Gastrocnemius medialis (tissue), 4 donors: ENCODE measurements at places on chromosomes 3 and 15.
A peak's percentile ranks its signal among the peaks of the same experiment; 100 is the strongest.

DNA sequence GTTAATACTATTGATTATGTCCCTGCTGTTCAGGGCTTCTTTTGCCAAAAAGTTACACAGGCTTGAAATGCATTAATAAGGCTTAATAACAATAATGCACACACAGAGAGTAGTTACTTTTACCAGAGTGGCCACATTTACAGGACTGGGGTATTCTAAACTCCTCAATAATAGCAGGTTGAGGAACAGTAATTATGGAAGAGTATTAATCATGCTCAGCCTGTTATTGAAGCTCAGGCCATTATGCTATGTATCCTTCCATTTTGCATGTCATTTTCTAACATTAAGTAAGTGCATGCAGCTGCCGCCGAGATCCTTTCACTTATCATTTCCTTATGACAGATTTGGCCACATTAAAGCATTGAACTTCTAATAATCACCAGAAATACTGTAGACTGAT lies 5.7 kb downstream of the ARRDC4 start:
- DNase-seq = no peak

DNA sequence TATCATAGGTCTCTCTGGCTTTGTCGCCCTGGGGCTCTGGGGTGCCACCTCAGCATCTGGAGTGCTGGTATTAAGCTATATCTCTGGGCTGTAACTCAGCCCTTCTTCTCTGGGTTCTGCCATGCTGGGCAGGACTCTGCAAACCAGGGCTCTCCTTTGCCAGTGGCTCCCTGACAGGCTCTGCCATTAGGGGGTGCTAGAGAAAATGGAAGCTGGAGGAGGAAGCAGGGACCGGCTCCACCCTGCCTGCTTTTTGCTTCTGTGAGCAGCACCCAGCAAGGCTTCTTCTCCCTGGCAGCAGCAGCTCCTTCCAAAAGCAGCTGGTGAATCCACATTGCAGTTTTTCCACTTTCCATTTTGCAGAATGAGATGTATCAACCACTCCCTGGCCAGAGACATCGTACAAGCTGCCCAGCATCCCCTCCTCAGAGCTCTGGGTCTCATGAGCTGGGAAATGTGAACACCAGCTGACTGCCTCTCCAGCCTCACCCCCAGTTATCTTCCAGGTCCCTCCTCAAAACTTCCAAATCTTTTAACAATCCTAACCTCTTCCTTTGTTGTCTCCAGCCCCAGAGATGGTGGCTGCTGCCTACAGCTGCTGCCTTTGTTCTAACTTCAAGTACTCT lies 165.0 kb downstream of the ABHD5 start:
- no peak for DNase-seq

GRCh38 chr3:10600726-10601125 lies 95.3 kb upstream of the ATP2B2 start:
- DNase-seq = no peak

- DNase-seq = no peak
Observed at GRCh38 chr3:64410226-64410625, 185.0 kb upstream of the PRICKLE2 start.

DNA sequence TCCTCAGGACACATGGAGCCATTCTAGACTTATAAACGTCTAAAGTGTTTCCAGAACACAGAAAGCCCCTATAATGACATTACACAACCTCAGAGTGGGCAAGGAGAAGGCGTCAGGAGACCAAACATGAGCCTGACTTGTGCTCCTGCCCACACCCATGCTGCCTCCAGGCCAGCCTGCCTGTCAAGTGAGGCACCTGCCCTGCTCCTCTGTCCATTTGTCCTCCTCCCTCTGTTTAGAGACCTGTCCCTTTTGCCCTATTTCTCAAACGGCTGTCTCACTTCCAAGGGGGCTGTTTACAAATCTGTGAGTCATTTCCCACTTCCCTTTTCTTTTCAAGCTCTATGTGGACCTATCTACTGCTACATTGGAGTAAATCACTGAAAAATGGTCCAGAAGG lies 21.0 kb downstream of the ZDHHC3 start:
- DNase-seq = peak; percentile 34

DNA sequence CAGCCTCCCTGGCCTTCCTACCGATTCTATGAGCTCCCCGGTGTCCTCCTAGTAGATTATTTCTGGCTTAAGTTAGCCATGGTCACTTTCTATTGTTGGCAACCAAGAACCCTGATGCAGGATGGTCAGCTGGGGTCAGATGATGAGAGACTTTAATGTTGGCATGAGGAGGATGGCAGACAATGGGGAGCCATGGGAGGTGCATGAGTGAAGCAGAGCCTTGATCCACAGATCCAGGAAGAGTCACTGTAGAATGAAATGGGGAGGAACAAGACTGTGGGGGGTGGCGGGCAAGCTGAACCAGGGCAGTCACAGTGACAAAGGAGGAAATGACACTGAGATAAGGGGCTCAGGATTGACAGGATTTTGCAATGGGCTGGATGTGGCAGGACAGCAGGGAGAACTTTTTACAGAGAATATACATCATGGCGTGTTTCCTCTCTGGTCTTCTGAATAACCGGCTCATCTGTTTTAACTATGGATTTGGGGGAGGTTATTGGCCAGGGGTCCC lies 60.9 kb downstream of the RPLP1 start:
- DNase-seq = no peak

GRCh38 chr15:67321352-67321751 lies 66.8 kb downstream of the IQCH start:
- DNase-seq = no peak

DNA sequence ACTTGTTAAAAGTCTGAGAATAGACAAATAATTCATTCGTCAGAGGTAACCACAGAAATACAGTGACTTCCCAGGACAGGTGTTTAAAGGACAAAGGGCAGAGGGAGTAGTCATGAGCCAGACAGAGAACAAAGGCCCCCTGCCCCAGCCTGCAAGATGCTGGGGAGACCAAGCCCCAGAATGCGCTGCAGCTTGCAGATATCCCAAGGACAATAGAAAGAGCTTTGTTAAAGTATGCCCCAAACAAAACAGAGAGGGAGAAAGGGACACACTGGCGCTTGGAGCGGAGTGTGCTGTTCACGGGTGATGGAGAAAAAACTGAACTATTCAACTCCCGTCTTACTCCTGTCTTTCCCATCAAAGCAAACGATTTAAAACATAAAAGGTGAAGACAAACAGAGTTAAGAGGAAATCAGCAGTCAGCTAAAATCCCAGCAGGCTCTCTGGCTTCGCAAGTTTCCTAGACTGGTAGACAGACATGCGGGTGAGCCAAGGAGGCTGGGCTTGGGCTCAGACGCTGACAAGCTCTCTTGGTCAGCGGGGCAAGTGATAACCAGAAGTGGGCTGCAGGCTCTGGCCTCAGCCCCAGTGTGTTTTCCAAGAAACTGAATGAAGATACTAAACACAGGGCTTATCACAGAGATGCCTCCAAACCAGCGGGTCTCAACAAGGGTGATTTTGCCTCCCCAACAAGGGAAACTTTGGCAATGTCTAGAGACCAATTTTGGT lies 130.1 kb downstream of the UACA start:
- no peak for DNase-seq

- no peak for DNase-seq
Observed at GRCh38 chr3:67286586-67286985, 288.5 kb downstream of the KBTBD8 start.

DNA sequence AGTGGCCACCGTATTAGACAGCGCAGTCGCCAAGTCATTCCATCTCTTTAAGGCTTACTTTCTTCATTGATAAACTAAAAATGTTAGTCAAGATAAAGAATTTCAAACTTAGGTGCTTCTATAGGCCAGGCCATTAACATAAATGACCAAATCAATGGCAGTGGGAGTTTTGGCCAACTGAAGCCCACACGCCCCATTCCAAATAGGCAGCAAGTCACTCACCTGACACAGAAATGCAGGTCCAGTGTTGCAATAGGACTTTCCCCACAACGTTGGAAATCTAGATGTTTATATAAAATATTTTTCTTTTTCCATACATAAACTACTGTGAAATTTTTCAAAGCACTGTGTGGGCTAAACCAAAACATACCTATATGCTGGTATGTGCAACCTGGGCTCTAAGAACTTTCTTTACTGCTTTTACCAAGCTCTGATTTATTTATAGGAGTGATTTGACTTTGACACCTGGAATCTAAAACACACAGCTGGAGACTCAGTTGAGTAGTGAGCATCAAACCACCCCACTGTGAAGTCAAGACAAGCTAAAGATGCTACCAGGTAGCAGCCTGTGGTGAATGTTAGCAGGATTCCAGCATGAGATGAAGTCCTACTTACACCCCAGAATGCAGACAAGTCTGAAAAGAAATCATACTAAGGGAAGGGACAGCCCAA lies 15.1 kb downstream of the GOLIM4 start:
- DNase-seq = no peak

- no peak for DNase-seq
Observed at GRCh38 chr3:183508821-183509220, 46.7 kb downstream of the KLHL6 start.

- DNase-seq = no peak
Observed at GRCh38 chr3:117763561-117763960, 1054.0 kb downstream of the TUSC7 start.

DNA sequence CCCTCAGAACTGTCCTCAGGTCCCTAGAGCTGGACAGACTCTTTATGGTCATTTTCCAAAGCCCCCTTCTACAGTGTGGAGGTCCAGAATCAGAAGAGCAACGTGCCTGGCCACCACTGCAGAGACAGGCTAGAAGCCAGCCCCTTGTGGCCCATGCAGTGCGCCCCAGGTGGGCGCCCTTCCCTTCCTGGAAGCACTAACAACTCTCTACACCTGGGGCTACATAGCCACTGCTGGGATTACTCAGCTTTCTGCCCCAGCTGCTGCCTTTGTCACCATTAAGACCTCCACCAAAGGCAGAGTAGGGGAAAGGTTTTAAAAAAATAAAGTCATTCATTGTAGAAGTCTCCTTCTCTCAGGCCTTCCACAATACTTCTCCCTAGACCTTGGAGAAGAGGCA lies 2.3 kb downstream of the RASGRP1 start:
- no peak for DNase-seq

DNA sequence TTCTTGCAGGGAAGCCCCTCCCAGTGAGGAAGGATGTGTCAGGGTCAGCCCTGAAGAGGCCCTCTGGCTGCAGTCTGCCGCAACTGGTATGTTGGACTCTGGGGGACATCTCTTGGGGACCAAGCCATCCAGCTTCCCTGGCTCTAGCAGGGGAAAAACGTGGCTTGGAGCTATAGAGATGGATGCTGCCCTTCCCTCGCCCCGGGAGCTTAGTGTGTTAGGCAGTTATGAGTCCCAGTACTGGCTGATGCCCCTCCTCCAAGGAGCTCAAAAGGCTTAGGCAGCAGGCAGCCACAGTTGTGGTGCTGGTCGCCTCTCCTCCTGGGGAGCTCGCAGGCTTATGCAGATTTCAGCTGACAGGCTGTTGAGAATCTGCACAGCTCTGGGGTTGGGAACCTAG lies 353.1 kb upstream of the GBE1 start:
- DNase-seq = no peak

DNA sequence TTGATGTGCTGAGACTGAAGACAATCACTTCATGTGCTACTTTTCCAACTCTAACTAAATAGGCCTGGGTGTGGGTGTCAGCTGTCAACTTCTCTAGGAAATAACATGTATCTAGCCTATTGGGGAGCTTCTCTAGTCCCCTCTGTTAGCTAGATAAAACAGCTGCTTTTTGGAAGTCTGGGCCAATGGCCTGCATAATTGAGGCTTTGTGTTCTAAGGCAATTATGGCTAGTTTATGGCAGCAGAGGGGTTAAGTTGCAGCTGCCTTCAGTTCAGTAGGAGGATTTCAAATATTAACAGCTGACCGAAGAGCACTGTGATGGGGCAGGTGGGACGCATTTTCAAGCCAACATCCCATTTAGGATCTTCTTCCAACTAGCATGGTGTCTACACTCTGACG lies 6.4 kb downstream of the COL8A1 start:
- DNase-seq = no peak

GRCh38 chr3:159913712-159914414 lies 74.8 kb upstream of the IL12A start:
- no peak for DNase-seq

- no peak for DNase-seq
Observed at GRCh38 chr3:194306771-194307640, 44.1 kb downstream of the CPN2 start.

GRCh38 chr3:148551767-148552260 lies 145.9 kb upstream of the AGTR1 start:
- DNase-seq = no peak

DNA sequence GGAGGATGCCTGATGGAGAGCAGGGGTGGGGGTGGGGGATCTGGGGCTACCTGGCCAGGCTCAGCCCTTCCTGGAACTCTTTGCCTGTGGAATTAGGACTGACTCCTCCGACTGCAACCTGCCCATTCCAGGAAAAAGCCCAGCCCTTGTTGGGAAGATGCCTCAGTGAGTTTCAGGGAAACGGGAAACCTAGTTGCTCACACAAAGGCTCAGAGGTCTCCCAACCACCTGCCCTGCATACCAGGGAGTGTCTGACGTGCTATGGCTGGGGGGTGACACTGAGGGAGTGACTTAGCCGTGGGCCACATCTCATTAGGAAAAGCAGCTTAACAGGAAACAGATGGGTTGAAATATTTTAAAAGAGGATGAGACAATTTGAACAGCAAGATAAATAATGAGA lies 27.9 kb downstream of the CYP8B1 start:
- DNase-seq = no peak

DNA sequence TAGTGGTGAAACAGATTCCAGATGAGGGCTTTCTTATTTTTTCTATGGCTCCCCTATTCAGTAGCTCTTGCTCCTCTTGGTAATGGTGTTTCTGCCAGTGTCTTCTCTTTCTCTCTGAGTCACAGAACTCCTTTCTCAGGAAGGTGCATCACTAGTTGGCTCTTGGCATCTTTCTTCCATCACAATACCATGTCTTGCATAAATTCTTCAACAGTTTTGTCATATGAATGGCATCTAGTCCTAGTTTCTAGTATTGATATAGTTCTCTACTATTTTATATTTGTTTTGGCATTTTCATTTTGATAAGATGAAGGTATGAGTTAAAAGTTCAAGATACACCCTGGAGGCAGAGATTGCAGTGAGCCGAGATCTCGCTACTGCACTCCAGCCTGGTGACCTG lies 51.0 kb downstream of the REC114 start:
- no peak for DNase-seq

GRCh38 chr3:45132568-45133211 lies 13.5 kb downstream of the CDCP1 start:
- no peak for DNase-seq

GRCh38 chr15:100113351-100114080 lies 228.3 kb downstream of the ADAMTS17 start:
- DNase-seq = no peak

GRCh38 chr15:79562899-79563298 lies 130.8 kb downstream of the MINAR1 start:
- no peak for DNase-seq
